Stimulated activated CD4-positive, alpha-beta T cell treated with anti-CD3 and anti-CD28 coated beads, Interleukin-4, amount 100 ng/mL, for 48 hours (primary cell): ENCODE measurements at places on chromosomes 7 and 10.
A peak's percentile ranks its signal among the peaks of the same experiment; 100 is the strongest.

DNA sequence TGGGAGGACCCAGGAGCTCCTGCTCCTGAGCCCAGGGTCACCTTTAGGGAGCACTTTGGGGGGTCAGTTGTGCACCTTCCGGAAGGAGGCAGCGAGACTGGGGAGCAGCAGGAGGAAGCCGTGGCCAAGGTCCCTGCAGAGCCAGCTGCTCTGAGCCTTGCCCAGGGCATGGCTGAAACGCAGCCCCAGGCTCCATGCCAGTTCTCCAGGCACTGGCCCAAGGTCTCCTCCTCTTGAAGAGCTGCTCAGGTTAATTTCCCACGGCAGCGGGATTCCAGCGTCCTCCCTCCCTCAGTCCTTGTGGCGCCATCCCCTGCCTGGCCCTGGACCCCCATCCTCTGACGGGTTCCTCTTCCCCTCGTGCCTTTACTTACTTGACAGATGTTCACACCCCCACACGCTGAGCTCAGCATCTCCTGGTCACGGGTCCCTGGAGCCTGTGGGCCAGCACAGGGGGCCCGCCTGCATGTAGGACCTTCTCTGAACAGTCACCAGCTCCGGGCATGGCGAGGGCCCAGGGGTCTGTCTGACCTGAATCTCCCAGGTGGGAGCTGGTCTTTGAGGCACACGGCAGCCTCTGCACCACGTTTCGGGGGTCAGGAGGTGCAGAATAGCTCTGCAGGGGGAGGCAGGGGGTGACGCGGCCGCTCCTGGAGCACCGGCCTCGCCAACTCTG, 16.7 kb upstream of the CFAP46 start:
- no peak for DNase-seq

- DNase-seq, result no peak
These were observed 69.6 kb downstream of the PKD1L1 start for GRCh38 chr7:47878662-47879061.

DNA sequence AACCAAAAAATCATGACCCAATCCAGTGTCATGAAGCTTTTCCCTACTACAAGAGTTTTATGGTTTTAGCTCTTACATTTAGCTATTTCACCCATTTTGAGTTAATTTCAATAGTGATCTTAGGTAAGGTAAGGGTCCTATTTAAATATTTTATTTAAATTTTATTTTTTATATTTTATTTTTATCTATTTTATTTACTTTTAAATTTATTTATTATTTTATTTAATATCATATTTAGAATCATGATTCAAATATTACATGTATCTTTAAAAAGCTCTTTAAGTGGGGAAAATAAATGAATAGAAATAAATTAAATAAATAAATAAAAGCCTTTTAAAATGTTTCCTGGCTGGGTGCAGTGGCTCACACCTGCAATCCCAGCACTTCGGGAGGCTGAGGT, 276.0 kb downstream of the SKIDA1 start:
- DNase-seq, result no peak

DNA sequence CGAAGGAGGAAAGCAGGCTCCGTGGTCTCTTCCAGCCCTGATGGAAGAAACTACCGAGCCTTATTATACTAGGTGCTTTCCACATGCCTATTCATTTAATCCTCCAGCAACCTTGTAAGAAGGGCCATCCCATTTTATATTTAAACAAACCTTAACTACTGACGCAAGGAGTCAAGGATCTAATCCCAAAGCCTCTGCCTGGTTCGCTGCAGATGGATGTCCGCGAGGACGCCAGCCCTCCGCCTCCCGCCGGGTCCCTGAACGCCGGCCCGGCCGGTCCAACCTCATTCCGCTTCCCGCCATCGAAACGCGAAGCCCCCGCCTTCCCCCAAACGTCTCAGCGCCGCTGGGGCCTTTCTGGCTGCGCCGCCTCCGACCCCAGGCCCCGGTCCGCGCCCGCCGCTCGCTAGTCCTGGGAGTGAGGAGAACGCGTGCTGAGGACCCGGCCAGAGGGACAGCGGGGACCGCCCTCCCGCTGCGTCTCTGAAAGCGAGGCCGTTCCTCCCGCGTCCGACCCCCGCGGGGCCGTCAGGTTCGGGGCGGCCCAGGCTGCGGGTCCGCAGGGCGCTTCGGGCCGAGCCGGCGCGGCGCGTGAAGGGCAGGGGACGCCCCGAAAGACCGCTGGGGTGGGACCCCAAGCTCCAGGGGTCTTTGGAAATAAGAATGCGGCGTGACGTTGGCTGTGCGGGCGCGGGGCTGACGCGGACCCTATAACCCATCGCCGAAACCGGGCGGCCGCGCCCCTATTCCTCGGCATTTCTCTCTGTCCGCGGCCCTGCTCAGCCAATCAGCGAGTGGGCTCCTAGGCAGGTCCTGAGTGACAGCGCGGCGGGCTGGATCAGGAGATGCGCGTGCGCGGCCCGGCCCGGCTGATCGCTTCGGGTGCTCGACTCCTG, at the start of gene ATP6V0E2:
Gene ATP6V0E2, plus strand, starts transcription at position 896 of the 896 bp plus-strand sequence. CDS start 97 bp downstream, outside the sequence.
- DNase-seq, result peak; percentile 92

DNA sequence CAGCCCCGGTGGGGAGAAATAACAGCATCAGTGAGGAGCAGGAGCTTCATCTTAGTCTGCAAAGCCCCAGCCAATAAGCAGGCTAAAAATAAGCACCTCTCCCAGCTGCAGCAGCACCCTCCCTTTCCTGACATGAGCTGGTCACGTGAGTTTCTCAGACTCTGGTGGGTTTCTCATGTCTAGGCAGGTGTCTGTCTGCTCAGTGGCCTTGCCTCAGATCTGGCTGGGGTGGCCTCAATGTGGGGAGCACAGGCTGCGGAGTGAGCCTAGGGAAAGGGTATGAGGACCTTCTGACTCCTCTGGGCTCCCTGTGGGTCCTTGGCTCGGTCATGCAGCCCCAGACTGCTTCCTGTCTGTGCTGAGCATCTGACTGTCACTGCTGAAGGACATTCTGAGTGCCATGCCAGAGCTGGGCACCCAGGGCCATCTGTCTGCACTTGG, 81.6 kb upstream of the LRRC4 start:
- DNase-seq, result no peak
